CMK (cell line): ENCODE measurements at places on chromosomes 12 and 14.

- DNase-seq, result no peak
Observed at GRCh38 chr12:108313241-108313605, 25.9 kb downstream of the CMKLR1 start.

- DNase-seq, result no peak
Observed at GRCh38 chr12:121009741-121010140, 6.5 kb downstream of the C12orf43 start.

DNA sequence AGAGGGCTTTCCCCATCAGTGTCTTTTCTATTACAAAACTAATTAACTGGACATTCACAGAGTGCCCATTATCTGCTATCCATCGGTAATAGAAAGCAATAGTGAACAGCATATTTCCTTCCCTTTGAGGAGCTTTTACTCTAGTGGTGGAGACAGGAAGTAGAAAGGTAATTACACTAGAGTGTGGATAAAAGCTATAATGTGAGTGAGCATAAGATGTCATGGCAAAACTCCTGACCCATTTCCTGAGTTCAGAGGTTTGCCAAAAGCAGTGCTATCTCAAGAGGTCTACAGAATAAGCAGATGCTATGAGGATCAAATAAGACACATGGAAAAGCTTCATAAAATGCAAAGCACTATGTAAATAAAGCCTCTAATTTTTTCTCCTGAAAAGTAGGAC, 24.0 kb downstream of the TIMELESS start:
- no peak for DNase-seq

GRCh38 chr12:77064896-77065360, 441 bp downstream of the E2F7 start:
- no peak for DNase-seq

DNA sequence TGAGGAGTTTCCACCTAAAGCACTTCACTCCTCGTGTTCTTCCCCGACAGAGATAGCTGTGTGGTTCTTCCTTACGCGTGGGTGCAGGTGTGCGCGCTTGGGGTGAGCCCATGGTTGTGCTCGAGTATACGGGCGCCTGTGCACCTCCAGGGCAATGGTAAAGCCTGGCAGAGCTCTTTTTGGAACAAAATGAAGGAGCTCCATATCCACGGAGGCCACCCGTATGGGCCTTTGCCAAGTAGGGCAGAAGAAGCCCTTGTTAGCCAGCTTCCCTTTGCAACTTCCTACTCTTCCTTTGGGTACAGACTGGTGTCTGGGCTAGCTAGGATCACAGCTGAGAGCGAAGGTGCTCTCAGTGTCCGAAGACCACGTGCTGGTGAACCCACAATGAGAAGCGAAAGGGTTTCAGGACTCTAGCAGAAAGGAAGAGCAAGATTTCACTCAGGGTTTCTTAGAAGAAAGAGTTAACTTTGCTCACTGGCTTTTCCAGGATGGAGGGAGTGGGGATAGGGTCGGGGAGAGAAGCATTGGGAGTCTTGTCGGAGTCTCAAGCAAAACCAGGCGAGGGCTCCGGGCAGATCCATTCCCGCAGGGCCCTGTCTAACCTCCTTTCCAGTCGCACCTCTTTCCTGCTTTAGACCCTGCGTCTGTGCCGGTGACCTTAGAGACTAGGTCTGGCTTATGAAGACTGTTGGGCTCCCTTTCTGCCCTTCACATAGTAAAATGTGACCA, 960 bp upstream of the LRFN5 start:
- no peak for DNase-seq

DNA sequence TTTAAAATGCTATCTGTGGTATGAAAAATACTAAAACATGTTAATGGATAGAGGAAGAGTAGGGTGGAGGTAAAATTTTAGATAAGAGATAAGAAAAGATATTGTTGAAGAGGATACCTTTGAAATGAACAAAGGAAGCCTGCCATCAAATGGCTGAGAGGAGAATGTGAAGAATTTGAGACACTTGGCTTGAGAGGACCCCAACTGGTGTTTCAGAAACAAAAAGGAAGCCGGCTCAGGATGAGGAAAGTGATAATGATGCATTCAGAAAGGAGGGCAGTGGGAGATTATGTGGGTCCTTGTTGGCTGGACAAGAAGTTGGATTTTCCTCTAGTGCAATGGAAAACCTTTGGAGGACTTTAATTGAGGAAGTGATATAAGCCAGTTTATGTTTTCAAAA, 264.4 kb downstream of the DUSP6 start:
- no peak for DNase-seq

DNA sequence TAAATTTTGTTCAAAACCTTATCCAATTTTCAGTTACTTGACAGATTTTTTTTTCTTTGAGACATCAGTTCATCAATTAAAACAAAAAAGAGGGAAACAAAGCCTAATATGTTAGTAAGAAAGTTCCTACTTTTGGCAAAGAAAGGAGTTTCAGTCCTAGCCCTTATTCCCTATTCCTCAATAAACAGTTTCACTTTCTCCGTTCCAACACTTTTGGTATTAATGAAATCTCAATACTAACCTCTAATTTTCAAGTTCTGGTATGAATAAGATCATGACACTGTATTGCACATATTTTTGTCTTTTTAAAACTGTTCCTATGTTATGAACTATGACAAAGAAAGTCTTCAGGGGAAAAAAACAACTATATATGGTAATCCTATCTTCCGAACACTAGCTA, 48.4 kb downstream of the RPS6KA5 start:
- no peak for DNase-seq

DNA sequence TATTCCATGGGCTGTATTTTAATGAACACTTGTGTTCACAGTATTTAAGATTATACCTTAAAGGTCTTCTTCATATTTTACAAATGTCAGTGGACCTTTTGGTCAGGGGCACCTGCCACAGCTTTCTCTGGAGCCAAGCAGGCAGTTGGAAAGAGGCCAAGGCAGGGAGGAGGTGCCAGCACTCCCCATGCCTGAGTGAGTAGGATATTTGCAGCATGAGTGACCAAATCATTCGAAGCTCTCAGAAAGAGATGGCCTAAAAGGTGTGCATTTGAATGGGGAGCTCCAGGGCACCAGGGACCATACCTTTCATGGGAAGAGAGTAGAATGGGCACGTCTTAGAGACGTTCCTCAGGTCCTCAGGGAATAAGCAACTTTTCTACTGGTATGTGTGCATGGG, 121.6 kb downstream of the GPR135 start:
- no peak for DNase-seq

- no peak for DNase-seq
Observed at GRCh38 chr12:49784756-49785409, 43.3 kb downstream of the NCKAP5L start.

DNA sequence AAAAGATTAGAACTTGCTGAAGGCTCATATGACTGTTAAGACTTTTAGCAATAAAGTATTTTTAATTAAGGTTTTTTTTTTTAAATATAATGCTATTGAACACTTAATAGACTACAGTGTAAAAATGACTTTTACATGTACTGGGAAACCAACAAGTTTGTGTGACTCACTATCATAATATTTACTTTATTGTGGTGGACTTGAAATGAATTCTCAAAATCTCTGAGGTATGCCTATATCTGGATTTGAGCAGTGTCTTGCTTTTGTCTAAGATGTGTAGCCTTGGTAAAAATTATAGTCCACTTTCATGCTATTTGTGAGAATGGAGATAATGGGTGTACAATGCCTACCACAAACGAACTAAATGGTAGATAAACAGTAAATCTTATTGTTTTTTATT, 33.9 kb upstream of the NAV3 start:
- DNase-seq, result no peak
